Uterus (tissue), 4 donors: ENCODE measurements at places on chromosomes 1 and 21. TPM values are rescaled to one million over a fixed set of nuclear protein-coding genes. Genes with fewer than 3 reads are reported as not detected.
A peak's percentile ranks its signal among the peaks of the same experiment; 100 is the strongest.

The S100A8 gene
- 25.2 TPM for total RNA-seq

The SPRR3 gene
- total RNA-seq: not detected

The LPGAT1 gene
- 12.9 TPM for total RNA-seq

The RASSF5 gene
- total RNA-seq: 0.77 TPM

The KCNE2 gene
- total RNA-seq: not detected

The IFI44L gene
- total RNA-seq: 7.4 TPM

The FOXO6 gene
- 3.9 TPM for total RNA-seq

The GPBP1L1 gene
- total RNA-seq: 135 TPM

DNA sequence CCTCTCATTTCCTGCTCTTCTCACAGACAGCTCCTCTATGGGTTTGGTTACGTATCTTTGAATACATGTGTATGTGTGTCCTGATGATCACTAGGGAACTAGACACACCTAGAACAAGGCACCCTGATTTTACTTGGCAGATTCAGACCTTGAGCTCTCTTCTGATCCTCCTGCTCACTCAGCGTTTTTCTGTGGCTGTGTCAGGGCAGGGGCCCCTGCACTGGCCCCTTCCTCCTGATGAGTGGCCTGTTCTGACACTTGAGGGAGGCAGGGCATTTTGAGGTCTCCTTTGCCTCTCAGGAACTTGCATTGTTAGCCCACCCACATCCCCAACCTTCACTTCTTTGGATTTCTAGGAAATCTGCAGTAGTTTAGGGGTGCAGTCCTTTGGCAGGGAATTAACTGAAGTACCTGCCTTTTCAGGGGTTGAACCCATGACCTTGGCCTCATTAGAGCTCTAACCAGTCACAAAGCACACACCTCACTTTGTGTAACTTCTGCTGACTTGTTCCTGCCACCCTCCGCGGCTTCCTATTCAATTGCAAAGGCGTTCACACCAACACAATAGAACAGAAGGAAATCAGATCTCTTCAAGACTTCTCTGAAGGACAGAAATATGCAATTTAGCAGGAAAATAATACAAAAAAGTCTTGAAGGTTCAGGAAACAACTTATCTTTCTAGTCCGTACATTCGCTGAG lies 8.8 kb downstream of the SMYD2 start:
- no peak for DNase-seq

DNA sequence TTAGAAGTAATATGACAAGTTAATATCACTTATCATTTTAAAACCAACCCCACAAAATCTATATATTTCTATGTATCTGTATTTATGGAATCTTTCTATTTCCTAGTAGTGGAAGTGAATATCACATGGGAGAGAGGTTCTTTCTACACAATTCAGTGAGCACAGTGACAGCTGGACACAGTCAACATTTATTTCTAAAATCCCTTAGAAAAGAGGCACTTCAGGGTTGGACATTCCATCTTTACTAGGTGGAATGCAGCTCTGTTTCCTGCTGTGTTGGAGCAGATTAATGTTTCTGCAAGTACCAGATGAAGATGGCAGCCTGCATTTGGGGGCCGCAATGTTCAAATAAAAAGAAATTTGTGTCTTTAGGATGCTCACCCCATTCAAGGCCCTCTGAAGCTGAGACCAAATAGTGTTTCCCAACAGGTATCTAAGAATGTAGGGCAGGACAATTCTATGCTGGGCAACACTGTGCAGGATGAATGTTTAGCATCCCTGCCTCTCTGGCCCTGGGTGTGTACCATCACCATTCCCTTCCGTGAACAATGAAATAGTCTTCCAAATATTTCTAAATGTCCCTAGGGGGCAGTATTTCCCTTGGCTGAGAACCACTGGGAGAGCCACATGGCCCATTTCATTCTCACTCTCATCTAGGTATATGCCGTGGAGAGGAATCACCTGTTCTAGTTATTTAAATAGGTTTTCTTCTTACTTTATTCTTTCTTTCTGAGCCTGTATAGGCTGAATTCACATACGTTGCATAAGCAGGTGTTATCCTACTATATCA lies 394.8 kb downstream of the PRDM2 start:
- DNase-seq: no peak

- no peak for DNase-seq
Measured at GRCh38 chr1:226268421-226269124, 40.4 kb downstream of the LIN9 start.

GRCh38 chr1:119689511-119689910 lies 22.2 kb upstream of the PHGDH start:
- no peak for DNase-seq

GRCh38 chr21:34945288-34945687 lies 103.8 kb downstream of the RUNX1 start:
- DNase-seq: no peak

GRCh38 chr1:210777914-210778313 lies 356.0 kb downstream of the KCNH1 start:
- no peak for DNase-seq

- no peak for DNase-seq
Measured at GRCh38 chr1:159959451-159959850, 5.4 kb upstream of the SLAMF9 start.

DNA sequence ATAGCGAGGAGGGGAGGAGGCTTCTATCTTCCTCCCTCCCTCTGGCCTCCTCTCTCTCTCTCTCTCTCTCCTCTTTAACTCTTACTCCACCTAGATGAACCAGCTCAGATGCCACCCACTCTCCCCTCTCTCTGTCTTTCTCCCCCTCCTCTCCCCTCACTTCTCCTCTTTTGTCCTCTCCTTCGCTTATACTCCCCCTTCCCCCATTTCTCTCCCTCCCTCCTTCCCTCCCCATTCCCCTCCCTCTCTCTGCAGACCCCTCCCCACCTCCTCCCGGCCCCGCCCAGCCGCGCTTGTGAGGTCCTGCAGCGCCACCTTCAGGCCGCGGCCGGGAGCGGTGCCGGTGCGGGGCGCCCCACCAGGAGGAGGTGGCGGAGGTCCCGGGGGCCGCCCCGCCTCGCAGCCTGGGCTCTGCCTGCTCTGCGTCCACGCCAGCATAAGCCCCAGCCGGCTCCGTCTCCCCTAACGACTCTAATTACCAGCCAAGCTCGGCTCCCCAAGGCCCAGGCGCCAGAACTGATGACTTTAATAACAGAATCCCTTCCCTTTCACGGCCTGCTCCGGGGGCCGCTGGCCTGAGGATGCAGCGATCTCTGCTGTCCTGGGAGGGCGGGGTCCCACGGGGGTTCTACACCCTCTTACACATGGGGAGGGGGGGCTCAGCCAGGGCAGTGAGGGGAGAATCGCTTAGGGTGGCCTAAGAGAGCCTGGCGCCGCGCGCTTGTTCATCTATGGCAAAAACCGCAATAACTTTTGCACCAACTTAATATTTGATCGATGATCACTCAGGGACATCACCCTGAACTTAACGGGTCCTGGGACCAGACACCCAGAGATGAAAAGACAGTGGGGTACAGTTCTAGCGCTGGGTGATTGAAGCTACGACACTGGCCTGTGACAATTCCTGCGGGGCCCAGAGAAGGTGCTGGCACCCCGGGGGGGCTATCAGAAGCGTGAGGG lies 637.3 kb downstream of the MATN1 start:
- DNase-seq: peak; percentile 64

DNA sequence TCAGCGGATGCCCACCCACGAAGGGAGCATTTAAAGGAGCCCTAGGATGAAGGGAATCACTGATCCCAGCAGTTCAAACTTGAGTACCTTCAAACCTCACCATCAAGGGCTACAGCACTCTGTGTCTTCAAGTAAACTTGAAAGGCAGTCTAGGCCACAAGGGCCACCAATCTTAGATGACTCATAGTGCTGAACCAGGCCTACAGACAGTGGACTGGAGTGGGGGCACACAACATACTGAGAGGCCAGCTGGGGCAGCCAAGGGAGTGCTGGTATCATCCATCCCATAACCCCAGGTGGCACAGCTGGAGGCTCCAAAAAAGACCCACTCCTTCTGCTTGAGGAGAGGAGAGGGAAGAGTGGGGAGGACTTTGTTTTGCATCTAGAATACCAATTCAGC lies 345.4 kb downstream of the DUSP10 start:
- no peak for DNase-seq

GRCh38 chr1:234478481-234479309 lies at the start of gene TARBP1:
TARBP1 (minus strand) TSS chr1:234479179; CDS start chr1:234479103, 76 bp downstream.
- DNase-seq: peak; percentile 51

GRCh38 chr1:175717610-175718540 lies 25.5 kb downstream of the TNR start:
- no peak for DNase-seq

GRCh38 chr1:202317941-202318925 lies 23.5 kb downstream of the UBE2T start:
- no peak for DNase-seq

DNA sequence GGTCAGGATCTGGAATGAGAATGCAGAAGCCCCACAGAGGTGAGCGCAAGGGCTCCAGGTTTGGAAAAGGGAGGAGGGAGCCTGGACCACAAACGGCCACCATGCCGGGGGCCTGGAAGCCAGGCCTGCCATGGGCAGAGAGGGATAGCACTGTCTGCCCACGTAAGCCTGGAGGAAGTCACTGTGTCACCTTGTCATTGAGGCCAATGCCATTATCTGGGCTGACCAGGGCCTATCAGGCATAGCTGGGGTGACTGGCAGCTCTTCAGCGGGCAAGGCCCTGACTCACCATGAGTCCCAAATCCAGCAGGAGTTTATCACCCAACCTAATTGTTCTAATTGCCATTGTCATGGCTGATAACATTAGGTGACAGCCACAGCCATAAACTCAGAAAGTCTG lies 84.6 kb downstream of the MATN1 start:
- no peak for DNase-seq

- DNase-seq: no peak
Measured at GRCh38 chr1:224710196-224710595, 94.1 kb downstream of the CNIH3 start.

- no peak for DNase-seq
Measured at GRCh38 chr1:45718289-45718688, 30.3 kb downstream of the TMEM69 start.

GRCh38 chr1:8822373-8823294 lies 5.2 kb upstream of the RERE start:
- DNase-seq: peak; percentile 18

DNA sequence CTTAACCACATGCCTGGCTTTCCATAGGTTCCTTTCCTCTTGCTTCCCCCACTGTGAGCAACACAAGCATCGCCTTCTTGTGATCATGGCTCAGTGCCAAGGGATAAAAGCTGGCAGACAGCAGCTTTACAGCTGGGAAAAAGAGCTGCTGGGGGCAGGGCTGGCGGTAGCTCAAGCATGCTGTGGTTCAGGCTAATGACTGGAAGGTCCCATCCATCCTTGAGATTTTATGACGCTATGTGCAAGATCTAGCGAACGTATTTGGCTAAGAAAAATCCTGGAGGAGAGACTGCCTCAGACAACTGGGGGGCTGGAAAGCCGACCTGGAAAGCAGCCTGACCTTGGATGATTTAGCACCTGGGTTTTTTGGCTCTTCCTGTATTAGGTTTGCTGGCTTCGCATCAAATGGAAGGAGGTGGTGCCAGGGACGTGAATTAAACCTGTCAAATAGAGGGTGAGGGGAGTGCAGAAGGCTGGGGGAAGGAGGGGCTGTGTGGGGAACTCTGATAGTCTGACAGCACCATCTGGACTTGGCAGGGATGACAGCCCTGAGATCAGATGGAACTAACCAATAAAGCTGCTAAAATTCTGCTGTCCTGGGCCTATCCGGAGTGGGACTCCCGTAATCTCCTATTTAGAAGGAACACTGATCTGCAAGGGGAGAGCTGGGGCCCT lies 34.8 kb downstream of the ZMYND12 start:
- peak; percentile 87 for DNase-seq

- peak; percentile 30 for DNase-seq
Measured at GRCh38 chr1:10387677-10388386, 11.0 kb upstream of the PGD start.
